ENCODE measurements at places on chromosomes 4 and X. TPM values are rescaled to one million over a fixed set of nuclear protein-coding genes. Genes with fewer than 3 reads are reported as not detected.

The HTN1 gene
- not detected for total RNA-seq

The DSPP gene
- total RNA-seq: not detected

The HPGDS gene
- not detected for total RNA-seq

The SGMS2 gene
- 63.7 TPM for total RNA-seq

The ABHD18 gene
- total RNA-seq: 5.4 TPM

The TMEM271 gene
- not detected for total RNA-seq

The MBNL3 gene
- 2.8 TPM for total RNA-seq

The ERAS gene
- total RNA-seq: not detected

The BEX5 gene
- not detected for total RNA-seq

The GASK1B gene
- total RNA-seq: 23.6 TPM

The AGTR2 gene
- total RNA-seq: not detected

The INTU gene
- total RNA-seq: 9.5 TPM

The ZNF732 gene
- total RNA-seq: 0.33 TPM

The STAP1 gene
- not detected for total RNA-seq

The H2BW2 gene
- total RNA-seq: not detected

The PHOX2B gene
- total RNA-seq: not detected

The PPARGC1A gene
- 4.4 TPM for total RNA-seq

The TMPRSS11B gene
- not detected for total RNA-seq

The F11 gene
- total RNA-seq: not detected

The FRG1 gene
- total RNA-seq: 30.3 TPM

The ARMCX4 gene
- 3.6 TPM for total RNA-seq

The RRH gene
- total RNA-seq: under 0.01 TPM

The TMEM31 gene
- not detected for total RNA-seq

The SMAD1 gene
- total RNA-seq: 13.0 TPM

The TRIML2 gene
- 0.26 TPM for total RNA-seq

The TMEM192 gene
- 4.1 TPM for total RNA-seq

The DCAF8L2 gene
- total RNA-seq: not detected

The VEGFC gene
- total RNA-seq: 67.2 TPM

The EGF gene
- 0.83 TPM for total RNA-seq

The CCSER1 gene
- total RNA-seq: under 0.01 TPM

The EGFL6 gene
- total RNA-seq: 2.1 TPM

The PABPC1L2B gene
- total RNA-seq: not detected

The TMPRSS11A gene
- not detected for total RNA-seq

The GIMD1 gene
- not detected for total RNA-seq

The BEX1 gene
- total RNA-seq: not detected

The UGT2B17 gene
- total RNA-seq: not detected

The TMPRSS11E gene
- not detected for total RNA-seq

The SSX4 gene
- not detected for total RNA-seq

The MUC7 gene
- not detected for total RNA-seq

The CSAG3 gene
- total RNA-seq: not detected

The BST1 gene
- 15.7 TPM for total RNA-seq

The MGAT4D gene
- total RNA-seq: not detected

The SPANXC gene
- total RNA-seq: not detected

The CD38 gene
- total RNA-seq: under 0.01 TPM

The MSANTD1 gene
- 0.50 TPM for total RNA-seq

The AMTN gene
- total RNA-seq: not detected

The C4orf36 gene
- 2.8 TPM for total RNA-seq

The PFKFB1 gene
- not detected for total RNA-seq

The TLR10 gene
- not detected for total RNA-seq

The CCDC149 gene
- total RNA-seq: 11.0 TPM

The TCEAL3 gene
- 21.6 TPM for total RNA-seq

The CCKAR gene
- under 0.01 TPM for total RNA-seq

The TBC1D1 gene
- total RNA-seq: 57.3 TPM

The CXorf65 gene
- not detected for total RNA-seq

The TSPAN7 gene
- not detected for total RNA-seq

The GABRA4 gene
- not detected for total RNA-seq

Data from fibroblast of lung (primary cell).